AG09309 (cell line): ENCODE measurements at places on chromosomes 4 and X.

GRCh38 chr4:53364624-53365023, 1.2 kb downstream of the SCFD2 start:
- no peak for DNase-seq

GRCh38 chr4:65007841-65008439, 598.7 kb upstream of the TECRL start:
- peak; percentile 2 for DNase-seq

DNA sequence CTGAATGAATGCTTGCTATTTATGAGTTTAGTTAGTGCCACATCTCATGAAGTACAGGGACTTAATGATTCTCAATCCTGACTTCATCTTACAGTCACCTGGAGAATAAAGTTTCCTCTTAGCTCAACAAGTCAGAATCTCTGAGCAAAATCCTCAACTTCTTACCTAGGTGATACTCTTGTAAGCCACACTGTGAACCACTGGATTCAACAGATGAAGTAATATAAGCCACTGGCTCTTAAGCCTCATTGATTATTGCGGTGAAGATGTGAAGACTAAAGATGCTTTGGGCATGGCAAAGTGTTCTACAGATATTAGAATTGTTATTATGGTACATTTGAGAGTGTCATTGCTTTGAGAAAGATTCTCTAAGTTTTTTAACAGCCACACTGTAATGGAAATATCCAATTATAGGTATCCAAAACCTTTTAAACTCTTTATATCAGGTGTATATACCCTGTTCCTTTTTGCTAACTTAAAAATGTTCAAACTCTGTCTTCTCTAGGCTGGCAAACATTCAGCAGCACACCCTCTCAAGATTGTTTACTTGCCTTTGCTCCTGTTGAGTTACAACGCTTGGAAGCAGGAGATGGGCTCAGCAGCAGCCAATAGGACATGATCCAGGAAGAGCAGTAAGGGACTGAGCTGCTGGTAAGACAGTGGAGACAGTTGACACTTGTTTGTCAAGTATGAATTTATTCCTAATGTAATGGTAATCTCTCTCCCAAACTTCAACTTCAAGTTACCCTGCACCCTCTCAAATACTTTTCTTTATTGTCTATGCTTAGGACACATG, 43.4 kb downstream of the TET2 start:
- DNase-seq, result no peak

DNA sequence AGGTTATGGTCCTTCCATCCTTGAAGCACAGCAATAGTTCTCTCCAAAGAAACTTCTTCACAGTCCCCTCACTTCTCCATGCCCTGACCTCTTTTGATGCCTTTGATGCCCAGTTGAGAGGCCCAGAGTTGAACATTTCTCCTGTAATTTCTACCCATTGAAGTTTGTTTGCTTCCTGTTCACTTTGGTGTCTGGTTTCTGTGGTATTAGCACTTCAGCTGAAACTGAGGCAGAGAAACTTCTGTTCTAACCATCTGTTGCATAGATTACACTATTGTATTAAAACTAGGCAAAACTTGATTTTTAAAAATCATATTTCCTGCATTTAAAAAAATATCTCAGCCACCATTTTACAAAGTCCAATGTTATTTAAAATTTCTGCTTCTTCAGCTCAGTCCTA, 89.8 kb upstream of the ADGRG2 start:
- no peak for DNase-seq

- no peak for DNase-seq
Measured at GRCh38 chrX:118254611-118255010, 91.3 kb upstream of the WDR44 start.

- DNase-seq, result no peak
Measured at GRCh38 chrX:85992811-85993229, 54.5 kb downstream of the CHM start.

- DNase-seq, result peak; percentile 34
Measured at GRCh38 chrX:135185795-135186443, 14.7 kb upstream of the CT55 start.
